ENCODE measurements at places on chromosomes 12 and 14.

- no peak for DNase-seq
Observed at GRCh38 chr14:33675415-33676130, 275.3 kb downstream of the EGLN3 start.

GRCh38 chr12:110444455-110444854 is 5.7 kb downstream of the ARPC3 start:
- no peak for DNase-seq

- DNase-seq: no peak
Observed at GRCh38 chr12:45339035-45339434, 123.1 kb downstream of the ANO6 start.

DNA sequence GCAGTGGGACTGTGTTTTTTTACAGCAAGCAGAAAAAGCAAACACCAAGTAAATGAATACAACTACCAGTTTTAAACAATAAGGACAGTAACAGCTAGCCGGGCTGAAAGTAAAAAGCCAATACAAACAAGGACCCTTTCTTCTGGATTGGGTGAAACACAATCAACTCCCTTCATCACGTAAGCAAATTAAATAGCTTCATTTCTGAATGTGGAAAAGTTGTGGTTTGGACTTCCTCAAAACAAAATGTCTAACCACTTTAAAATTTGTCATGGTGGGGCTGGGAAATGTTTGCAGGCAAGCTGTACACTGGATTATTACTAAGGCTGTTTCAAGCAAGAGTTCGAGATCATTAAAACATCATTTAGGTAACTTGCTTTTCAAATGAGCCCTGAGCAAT is 47.4 kb downstream of the TCHP start:
- DNase-seq: no peak

DNA sequence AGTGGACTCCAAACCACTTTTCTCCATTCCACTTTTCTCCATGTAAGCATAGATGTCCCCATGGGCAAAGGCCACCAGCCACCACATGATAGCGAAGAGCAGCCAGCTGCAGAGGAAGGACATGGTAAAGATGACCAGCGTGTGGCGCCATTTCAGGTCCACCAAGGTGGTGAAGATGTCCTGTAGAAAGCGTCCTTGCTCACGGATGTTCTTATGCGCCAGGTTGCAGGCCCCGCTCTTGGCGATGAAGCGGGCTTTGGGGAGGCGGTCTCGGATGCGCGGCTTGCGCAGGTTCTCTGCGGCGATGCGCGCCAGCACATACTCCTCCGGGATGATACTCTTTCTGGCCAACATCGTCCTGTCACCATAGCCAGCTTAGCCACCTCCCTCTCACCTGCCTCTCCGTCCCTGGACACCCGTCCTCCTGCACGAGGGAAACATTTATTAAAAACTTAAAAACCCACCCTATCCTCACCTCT is 1.2 kb downstream of the KCNJ8 start:
- DNase-seq: peak; percentile 4

GRCh38 chr14:36647824-36648753 is 13.6 kb upstream of the PAX9 start:
- no peak for DNase-seq

- no peak for DNase-seq
Observed at GRCh38 chr12:92585115-92585727, 117.6 kb upstream of the PLEKHG7 start.

DNA sequence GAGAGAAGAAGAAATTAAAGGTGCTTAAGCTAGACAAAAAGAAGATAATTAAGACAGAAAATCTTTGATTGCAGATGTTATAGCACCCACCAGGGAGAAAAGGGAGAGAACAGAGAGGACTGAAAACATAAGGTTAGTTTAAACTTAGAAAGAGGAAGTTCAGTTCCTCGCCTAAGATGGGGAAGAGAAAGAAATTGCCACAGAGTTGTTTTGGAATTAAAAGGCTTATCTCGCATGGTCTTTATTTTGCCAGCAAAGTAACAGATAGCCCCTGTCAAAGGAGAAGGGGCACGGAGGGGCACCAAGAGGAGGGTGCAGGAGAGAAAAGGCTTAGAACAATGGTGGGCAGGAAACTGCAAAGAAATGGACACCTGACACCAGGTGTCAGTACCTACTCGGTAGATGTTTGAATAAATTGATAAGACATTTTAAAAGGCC is 17.8 kb upstream of the OXA1L start:
- DNase-seq: no peak

GRCh38 chr12:124604264-124604680 is 36.9 kb upstream of the NCOR2 start:
- no peak for DNase-seq

GRCh38 chr12:28023156-28023887 is 50.8 kb upstream of the PTHLH start:
- DNase-seq: no peak

- peak; percentile 22 for DNase-seq
Observed at GRCh38 chr14:93906341-93907329, 20.5 kb upstream of the FAM181A start.

DNA sequence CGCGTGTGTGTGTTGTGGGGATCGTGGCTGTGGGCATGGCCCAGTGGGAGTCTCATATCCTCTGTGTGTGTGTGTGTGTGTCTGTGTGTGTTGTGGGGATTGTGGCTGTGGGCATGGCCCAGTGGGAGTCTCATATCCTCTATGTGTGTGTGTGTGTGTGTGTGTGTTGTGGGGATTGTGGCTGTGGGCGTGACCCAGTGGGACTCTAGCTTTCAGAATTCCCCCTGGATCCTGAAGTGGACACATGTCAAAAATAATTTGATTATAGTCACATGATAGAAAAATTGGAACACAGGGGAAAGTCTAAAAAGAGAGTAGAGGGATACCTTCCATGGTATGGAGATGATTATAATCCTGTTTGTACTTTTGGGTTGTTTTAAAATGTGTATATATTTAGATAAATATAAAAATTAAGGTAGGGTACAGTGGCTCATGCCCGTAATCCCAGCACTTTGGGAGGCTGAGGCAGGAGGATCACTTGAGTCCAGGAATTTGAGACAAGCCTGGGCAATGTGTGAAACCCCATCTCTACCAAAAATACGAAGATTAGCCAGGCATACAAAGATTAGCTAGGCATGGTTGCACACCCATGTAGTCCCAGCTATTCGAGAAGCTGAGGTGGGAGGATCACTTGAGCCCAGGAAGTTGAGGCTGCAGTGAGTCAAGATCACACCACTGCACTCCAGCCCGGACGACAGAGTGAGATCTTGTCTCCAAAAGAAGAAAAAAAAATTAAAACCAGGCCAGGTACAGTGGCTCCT is 11.0 kb downstream of the PAPLN start:
- no peak for DNase-seq

GRCh38 chr14:23406244-23406643 is 1.8 kb downstream of the MYH6 start:
- DNase-seq: no peak

DNA sequence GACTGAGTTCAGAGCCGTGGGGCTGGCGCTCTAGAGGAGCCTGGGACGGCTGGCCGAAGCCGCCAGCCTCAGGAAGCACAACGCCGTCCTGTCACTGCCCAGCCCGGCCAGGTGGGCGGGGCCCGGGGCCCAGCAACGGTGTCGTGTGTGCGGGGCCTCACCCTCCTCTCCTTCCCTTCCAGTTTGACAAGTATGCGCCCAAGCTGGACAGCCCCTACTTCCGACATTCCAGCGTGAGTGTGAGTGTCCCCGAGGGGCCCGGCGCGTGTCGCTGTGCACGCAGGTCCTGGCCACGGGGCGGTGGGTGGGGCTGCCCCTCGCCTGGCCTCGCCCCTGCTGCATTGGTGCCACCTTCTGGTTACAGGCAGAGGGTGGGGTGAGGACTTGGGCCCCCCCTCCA is 38.3 kb downstream of the LRCOL1 start:
- no peak for DNase-seq

- DNase-seq: no peak
Observed at GRCh38 chr12:88684610-88685009, 104.3 kb upstream of the KITLG start.

DNA sequence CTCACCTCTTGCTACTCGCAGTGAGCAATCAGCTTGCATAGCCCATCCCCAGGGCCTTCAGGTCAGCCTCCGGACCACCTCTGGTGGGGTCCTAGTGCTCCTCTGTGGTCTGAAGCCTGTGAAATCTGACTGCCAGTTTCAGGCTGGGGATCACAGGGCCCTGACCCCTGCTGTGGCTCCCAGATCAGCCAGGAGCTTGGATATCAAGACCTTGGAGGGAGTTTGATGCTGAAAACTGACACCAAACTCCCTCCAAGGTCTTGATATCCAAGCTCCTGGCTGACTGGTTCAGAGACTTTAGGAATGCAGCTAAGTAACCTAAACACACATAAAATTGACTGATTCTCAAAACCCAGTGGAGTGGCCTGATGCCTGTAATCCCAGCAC is 19.8 kb upstream of the DHRS4 start:
- no peak for DNase-seq

DNA sequence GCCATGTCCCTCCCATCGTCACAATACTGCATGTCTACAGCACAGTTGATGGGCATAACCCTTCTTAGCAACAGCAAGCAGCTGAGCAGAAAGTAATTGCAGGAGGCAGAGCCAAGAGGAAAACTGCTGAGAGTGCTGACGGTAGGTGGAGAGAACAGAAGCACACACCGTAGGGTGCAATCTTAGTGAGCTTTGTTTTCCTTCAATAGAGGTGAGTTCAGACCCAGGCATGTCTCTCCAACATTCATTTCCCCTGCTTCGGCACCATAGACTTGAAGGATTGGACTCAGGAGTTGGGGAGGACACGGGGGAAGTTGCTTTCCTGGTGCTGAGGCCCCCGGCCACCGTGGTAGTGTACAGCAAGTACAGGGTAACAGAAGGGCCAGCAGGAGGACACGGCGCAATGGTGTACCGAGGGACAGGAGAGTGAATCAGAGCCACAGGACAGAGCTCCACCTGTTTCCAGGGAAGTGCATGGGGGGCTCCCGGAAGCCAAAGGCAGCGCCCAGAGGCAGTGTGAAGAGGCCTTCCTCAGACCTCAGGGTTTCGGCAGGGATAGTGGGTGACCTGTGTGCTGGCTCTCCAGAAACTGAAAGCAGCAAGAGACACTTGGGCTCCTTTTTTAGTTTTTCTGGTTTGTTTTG is 36.3 kb upstream of the SINHCAF start:
- DNase-seq: no peak

DNA sequence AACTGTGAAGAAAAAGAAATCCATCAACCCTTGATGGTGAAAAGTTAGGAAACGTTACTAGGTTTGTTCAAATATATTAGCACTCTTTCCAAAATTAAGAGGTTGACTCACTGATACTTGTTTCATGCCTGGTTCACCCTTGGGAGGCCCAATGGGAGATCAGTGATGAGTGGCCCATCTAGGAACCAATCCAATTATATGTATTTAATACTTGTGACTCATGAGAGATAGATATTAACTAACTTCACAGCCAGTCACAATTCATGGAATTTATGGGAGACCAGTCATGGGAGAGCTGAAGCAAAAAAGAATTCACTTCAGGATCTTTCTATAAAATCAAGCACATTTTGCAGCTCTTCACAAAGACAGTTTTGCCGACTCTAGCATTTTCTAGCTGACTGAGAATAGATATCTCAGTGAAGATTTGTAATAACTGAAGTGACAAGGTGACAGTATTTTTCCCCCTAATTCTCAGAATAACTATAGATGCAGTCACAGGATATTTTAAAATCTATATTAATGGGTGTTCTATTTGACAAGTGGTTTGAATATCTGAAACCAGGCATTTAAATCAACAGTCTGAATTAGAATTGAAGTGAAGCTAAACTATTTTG is 230.2 kb downstream of the EPS8 start:
- DNase-seq: no peak

DNA sequence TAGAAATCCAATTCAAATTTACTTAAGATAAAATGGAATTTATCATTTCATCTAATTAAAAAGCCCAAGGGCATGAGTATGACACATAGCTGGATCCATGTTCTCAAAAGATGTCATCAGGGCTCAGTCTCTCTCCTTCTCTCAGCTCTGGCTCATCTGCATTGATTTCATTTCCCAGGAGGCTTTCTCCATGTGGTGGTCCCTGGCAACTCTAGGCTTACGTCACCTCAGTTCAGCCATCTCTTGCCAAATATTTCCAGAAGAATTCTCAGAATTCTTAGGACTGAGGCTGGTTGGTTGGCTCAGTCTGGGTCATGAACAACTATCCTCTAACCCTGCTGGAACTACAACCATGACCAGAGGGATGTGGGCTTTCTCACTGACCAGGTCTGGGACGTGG is 65.3 kb downstream of the FOS start:
- DNase-seq: no peak

- no peak for DNase-seq
Observed at GRCh38 chr12:10178821-10179220, at the start of gene TMEM52B. TSS of gene TMEM52B (plus strand) at chr12:10179032. CDS start at chr12:10179575, 543 bp downstream.

DNA sequence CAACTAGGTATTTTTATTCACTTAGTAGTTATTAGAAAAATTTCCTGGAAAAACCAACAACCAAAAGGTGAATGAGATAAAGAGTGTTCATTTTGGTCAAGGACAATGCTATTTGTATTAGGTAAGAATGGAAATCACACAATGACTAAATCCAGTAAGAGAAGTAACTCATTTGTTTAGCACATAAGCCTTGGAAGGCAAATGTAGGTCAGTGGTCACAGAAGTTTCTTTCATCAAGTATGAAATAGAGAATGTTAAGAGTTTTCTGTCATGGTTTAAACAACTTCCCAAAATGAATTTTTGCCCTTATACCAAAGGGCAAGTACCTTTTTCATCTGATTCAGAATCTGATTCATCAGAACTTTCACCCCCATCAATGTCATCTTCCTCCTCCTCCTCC is 101.7 kb downstream of the KIF21A start:
- DNase-seq: no peak

DNA sequence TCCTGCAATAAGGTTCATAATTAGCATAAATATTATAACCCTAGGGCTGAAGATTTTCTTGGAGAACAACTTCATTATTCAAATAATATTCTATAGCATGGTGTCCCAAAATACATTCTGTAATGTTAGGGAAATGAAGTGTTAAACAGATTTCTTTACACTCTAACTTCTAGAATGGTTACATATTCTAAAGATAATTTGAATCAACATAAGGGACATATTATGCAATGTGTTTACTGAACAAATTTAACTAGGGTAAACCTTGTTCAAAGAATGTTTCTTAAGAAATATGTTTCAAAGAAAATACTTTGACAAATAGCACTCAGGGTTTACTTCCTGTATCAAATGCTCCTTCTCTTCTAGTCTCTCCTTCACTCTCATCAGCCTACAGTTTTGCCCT is 281.6 kb downstream of the SLC6A15 start:
- no peak for DNase-seq

DNA sequence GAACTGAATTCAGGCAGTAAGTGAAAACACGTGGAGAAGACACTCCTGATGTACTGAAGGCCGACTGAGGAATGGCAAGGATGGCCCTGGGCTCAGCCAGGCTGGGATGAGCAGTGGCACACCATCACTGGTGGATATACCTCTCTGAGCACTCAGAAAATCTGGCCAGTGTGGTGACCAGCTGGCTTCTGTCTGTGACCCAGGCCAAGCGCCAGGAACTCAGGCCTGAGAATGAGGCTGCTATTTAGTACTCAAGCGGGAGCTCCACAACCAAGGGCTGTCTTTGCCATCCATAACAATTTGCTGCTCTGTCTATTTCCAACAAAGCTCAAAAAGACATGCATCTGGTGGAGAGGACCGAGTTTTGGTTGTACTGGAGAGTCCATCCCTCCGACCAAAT is 586.3 kb downstream of the BCL11B start:
- no peak for DNase-seq
